ENCODE measurements at places on chromosomes 12 and 14. TPM values are rescaled to one million over a fixed set of nuclear protein-coding genes. Genes with fewer than 3 reads are reported as not detected.

Gene CD163
- total RNA-seq: 848 TPM

Gene OTOGL
- 0.37 TPM for total RNA-seq

- DNase-seq: no peak
These were observed 264.0 kb downstream of the FUT8 start for GRCh38 chr14:65676361-65677014.

Gene ALDH2
- total RNA-seq: 161 TPM

DNA sequence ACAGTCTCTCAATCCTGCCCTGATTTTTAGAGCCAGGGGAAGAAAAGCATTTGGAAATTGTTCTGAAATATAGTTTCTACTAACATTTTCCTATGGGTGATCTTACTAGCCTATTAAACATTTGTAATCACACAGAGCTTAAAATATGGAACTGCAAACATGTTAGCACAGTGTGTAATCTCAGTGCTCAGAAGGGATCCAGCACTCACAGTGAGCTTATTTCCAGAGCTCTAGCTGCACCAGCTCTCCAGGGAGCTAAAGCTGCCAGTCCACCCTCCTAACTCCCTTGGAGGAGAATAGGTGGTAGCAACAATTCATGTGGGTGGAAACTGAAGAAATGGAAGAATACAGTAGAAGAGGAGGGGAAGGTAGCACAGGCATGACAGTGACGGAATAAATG is 64.9 kb upstream of the SYT1 start:
- no peak for DNase-seq

DNA sequence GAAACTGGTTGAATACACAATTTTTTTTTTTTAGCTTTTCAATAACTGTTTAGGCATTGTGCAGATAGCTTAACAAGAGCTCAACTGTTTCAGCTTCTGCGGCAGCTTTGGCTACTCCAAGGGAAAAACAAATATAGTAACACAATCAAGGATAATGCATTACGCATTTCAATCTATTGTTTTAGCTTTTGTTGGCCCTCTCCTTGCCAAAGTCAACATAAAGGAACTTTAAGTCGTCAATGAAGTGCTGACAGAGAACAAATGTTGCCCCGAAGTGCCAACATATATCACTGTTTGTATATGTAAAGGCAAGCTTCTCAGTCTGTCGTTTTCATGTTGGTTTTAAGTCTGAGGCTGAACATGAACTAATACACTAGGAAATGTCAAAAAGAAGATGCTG is 1087.4 kb upstream of the FLRT2 start:
- DNase-seq: no peak

- DNase-seq: no peak
These were observed 4.0 kb upstream of the NAA25 start for GRCh38 chr12:112112409-112113133.

DNA sequence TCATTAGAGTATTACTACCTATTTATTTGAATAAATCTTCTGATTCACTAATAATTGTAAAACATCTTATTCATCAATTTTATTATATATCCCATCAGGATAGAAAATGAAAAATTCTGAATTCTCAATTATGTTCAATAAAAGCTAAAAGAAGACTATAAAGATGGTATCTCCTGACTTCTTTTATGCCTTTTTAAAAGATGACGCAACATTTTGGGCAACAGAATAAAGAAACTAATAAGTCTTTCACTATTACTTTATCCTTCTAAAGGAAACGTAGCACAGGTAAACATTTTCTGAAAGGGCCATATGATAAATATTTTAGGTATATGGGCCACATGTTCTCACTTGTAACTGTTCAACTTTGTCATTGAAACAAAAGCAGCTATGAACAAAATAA is 10.1 kb upstream of the ATXN7L3B start:
- no peak for DNase-seq

DNA sequence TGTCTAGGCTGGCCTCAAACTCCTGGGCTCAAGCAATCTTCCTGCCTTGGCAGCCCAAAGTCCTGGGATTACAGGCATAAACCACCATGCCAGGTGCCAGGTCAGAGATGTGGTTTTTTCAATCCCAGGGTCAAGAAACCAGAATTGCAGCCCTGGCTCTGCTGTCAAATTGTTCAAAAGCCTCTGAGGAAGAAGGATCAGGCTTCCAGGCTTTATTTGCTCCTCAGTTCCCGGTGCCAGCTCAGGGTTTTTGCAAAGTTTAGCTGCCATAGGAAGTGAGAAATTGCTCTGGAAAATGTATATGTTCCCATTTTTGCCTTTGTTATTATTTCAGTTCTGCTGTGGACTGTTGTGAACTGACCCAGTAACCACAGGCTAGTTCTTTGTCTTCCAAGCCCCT is 28.7 kb downstream of the WNT5B start:
- DNase-seq: no peak

- DNase-seq: no peak
These were observed 167.6 kb downstream of the ANO2 start for GRCh38 chr12:5777451-5777850.

DNA sequence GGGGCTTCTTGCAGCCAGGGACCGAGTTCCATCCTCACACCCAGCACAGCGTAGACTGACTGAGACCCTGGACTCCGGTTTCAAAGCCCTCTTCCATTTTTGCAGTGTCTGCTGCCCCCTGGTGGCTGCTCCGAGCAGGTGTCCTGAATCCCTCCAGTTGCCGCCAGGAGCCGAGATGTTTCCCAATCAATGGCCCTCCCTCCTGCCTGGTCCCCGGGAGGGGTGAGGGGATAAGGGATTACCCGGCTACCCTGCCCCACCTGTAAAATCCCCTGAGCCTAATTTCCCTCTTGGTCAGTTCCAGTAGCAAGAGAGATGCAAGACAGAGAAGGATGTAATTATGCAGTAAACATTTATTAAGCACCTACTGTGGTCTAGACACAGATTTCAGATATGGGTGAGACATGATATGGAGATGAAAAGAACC is 55.0 kb downstream of the PHETA1 start:
- peak; percentile 58 for DNase-seq

DNA sequence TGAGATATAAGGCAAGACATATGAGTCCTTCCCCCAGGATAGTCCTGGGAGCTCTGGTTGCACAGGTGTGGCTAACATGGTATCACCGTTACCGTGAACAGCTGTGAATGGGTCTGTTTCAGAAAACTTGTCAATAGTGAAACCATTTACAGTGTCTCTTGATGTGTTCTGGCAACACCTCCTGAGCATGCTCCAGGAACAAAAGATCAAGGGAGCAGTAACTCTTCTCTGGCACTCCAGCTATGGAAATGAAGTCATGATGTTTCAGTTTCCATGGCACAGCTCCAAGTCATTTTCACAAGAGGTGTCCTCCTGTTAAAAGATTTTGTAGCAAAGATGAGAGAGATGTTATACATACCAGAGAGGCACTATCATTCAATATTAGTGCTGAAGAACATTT is 253.7 kb downstream of the SNAPC1 start:
- DNase-seq: no peak

- DNase-seq: no peak
These were observed 720.5 kb downstream of the VRK1 start for GRCh38 chr14:97517566-97518234.

Gene SYT1
- 0.72 TPM for total RNA-seq

GRCh38 chr12:110316861-110317260 is 35.8 kb downstream of the ATP2A2 start:
- no peak for DNase-seq

Gene GALNT8
- total RNA-seq: 0.84 TPM

DNA sequence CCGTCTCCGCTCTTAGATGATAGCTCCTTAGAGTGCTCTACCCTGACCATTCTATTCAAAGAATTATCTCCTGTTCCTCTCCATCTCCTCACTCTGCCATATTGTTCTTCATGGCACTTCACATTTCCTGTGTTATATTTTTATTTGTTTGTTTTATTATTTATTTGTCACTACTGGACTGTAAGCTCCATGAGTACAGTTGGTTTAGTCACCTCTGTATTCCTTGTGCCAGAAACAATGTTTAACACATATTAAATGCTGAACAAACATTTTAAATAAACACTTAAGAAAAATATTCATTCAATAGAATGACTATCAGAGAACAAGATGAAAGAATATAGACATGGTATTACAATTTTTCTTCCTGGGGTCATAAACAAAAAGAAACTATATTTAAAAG is 35.6 kb downstream of the KIAA0586 start:
- DNase-seq: no peak

- DNase-seq: no peak
These were observed 15.8 kb upstream of the ORAI1 start for GRCh38 chr12:121610239-121611149.

DNA sequence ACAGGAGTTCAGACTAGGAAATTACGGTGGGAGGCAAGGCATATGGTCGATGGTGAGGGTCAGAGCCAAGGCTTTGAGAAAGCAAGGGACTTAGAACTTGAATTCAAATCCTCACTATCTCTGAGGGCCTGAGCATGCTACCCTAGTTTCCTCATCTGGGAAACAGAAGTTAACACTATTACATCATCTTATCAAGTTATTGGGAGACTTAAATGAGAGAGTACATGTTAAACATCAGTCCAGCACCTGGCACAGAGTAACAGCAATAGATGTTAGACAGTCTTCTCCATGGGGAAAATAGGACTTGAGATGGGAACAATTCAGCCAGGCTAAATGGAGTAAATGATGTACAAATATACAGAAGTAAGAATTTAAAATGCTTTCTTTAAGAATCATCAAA is 38.5 kb downstream of the SLC38A1 start:
- no peak for DNase-seq

- no peak for DNase-seq
These were observed 392.5 kb downstream of the ADAMTS20 start for GRCh38 chr12:43159506-43159905.

DNA sequence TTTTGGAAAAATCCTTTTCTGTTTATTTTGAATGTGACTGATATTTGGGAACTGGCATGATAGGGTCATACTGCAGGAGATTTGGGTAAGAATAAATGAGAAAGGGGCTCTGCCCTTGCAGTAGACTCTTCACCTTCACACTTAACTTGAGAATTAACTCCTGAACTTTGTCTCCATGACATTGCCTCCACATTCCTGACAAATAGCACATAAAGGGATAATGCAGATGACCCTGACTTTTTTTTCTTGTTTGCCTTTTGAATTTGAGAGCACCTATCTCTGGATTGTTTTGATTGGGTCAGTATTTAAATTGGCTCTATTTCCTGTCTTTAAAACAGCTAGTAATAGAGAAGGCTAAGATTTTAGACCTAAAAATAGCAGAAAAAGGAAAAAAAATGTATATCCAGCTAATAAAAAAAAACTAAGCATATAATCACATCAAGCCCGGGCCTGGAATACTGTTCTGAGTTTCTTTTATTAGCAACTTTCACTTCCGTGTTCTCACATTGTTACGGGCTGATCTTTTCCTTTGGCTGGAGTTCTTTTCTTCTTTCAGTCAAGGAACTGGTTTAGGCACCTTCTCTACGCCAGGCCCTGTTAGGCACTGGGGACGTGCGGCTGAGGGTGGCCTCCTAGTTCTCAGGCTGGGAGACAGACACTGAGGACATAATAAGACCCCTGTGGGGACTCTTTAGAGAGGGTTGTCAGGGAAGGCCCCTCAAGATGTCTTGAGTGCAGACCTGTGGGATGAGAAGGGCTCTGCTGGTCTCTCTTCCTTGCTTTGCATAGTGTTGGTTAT is 53.1 kb upstream of the GNPNAT1 start:
- DNase-seq: no peak

Gene IAPP
- not detected for total RNA-seq

GRCh38 chr12:94704452-94705306 is 54.3 kb upstream of the TMCC3 start:
- DNase-seq: no peak

- DNase-seq: no peak
These were observed 48.7 kb downstream of the DPF3 start for GRCh38 chr14:72845196-72845595.

GRCh38 chr12:100375038-100375735 is 18.3 kb downstream of the SLC17A8 start:
- DNase-seq: no peak

Gene BDKRB2
- 13.5 TPM for total RNA-seq

- DNase-seq: no peak
These were observed 52.1 kb downstream of the DERA start for GRCh38 chr12:15963271-15963670.

DNA sequence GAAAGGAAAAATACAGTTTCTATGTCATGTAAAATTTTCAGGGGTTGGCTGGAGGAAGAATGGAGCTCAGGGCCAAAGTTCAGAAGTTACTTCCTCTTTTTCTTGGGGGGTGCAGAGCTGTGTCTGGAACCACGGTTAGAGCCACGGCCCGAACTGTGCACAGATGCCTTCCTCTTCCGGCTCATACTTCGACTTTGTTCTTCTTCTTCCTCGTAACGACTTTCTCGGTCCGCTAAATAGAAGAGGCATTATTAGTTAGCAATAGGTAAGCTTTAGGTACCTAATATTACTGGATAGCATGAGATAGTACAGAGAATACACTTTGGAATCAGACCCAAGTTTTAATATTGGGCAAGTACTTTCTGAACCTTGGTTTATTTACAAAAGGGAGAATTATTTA is 31.2 kb downstream of the SUPT16H start:
- DNase-seq: no peak

Gene ATF7
- total RNA-seq: 26.2 TPM

Gene SERPINA9
- total RNA-seq: not detected

DNA sequence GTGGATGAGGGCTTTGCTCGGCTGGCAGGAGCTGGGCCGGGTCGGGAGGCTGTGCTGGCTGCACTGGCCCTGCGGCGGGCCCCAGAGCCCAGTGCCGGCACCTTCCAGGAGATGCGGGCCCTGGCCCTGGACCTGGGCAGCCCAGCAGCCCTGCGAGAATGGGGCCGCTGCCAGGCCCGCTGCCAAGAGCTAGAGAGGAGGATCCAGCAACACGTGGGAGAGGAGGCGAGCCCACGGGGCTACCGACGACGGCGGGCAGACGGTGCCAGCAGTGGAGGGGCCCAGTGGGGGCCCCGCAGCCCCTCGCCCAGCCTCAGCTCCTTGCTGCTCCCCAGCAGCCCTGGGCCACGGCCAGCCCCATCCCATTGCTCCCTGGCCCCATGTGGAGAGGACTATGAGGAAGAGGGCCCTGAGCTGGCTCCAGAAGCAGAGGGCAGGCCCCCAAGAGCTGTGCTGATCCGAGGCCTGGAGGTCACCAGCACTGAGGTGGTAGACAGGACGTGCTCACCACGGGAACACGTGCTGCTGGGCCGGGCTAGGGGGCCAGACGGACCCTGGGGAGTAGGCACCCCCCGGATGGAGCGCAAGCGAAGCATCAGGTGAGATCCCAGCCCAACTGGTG is 11.5 kb downstream of the ARHGEF40 start:
- no peak for DNase-seq

DNA sequence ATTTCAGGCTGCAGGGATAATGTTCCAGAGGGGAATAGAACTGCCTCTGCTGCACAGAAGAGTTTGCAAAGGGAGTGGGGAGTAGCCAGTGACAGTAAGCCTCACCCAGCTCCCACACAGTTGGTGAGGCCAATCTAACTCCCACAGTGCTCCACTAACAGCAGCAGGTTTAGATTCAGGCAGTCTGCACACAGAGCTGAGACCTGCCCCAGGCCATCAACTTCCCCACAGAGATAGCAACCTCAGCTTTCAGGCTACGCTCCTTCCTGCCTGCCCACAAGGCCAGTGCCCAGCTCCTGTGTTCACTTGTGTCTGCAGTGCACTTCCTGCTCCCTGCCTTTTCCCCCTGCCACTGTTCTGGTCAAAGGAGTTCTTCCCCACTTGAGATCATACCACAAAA is 107.5 kb downstream of the TBC1D30 start:
- no peak for DNase-seq

Gene KRT83
- not detected for total RNA-seq

All from omental fat pad (tissue), 4 donors.